Gastroesophageal sphincter (tissue), 4 donors: ENCODE measurements at places on chromosomes 4 and X. TPM values are rescaled to one million over a fixed set of nuclear protein-coding genes. Genes with fewer than 3 reads are reported as not detected.

DNA sequence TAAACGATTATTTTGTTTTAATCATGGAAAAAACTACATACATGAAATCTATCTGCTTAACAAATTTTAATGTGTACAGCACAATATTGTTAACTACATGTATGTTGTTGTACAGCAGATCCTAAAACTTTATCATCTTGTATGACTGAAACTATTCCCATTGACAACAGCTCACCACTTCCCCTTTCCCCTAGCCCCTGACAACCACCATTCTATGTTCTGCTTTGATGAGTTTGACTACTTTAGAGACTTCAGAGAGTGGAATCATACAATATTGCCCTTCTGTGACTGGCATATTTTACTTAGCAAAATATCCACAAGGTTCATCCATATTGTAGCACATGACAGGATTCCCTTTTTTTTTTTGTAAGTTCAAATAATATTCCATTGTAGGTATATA, 185.9 kb downstream of the CFAP299 start:
- no peak for ATAC-seq
- no peaks in the 10 kb centered on the region for H3K4me1 ChIP-seq
- no peak overlapping the region for H3K27ac ChIP-seq
- no peaks in the 10 kb centered on the region for H3K36me3 ChIP-seq
- no peaks in the 10 kb centered on the region for H3K27me3 ChIP-seq

DNA sequence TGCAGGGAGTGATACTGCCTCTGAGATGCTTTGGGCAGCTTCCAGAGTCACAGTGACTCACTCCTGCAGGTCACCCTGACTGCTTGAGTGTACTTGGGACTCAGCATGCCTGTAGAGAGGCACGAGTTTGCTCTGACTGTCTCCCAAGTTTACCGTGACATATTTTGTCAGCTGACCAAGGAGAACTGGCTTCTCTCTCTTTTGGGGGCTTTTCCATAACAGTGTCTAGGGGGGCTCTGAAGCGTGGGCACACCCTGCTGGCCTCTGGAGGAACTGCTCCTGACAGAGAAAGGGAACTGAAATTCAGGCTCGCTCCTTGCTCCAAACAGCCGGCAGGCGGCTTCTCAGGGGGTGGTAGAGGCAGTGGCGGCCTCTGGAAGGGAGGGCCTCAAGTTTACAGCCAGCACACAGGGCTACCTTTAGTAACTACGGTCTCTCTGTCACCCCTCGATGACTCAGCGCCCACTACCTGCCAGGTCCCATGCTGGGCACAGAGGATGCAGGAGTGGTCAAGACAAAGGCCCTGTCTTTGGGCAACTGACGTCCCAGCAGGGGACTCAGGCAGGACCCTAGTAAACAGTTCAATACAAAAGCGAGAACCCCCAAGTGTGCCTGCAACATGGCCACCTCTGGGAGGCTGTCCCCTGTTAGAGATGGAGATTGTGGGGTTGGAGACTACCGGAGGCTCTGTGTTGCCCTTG, 17.8 kb downstream of the ZNF185 start:
- H3K27ac ChIP-seq, result no peak overlapping the region
- no peaks in the 10 kb centered on the region for H3K27me3 ChIP-seq
- ATAC-seq, result no peak

The MMGT1 gene
- 43.9 TPM for total RNA-seq

GRCh38 chrX:149948016-149948415, 9.7 kb upstream of the EOLA2 start:
- H3K27me3 ChIP-seq, result no peaks in the 10 kb centered on the region
- H3K4me3 ChIP-seq, result no peak overlapping the region
- no peak overlapping the region for H3K27ac ChIP-seq
- no peaks in the 10 kb centered on the region for H3K36me3 ChIP-seq

DNA sequence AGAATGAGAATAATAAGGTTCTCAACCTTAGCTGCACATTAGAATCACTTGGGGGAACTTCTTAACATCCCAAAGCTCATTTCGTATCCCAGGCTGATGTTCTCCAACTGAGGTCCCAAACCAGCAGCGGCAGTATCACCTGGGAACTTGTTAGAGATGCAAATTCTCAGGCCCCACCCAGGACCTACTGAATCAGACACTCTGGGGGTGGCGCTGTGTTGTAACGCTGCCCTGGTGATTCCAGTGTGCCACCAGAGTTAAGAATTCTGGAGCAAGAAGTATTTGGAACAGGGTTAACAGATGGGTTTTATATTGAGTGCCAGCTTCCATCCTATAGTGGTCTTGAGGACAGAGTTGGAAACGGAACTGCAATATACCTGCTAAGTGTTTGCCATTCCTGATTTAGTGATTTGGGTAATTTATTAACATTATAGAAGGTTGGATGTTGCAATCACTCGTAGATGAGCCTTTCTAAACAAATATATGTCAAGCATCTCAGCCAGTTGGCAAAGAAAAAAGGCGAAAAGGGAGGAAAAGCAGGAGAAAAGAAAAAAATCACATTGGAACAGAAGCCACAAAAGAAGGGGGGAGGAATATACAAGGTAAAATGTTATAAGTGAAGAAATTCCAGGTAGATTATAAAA, 141.0 kb downstream of the ARX start:
- no peaks in the 10 kb centered on the region for H3K4me1 ChIP-seq
- no peak overlapping the region for H3K4me3 ChIP-seq
- no peaks in the 10 kb centered on the region for H3K27me3 ChIP-seq
- no peaks in the 10 kb centered on the region for H3K36me3 ChIP-seq

The TRIML1 gene
- not detected for total RNA-seq

DNA sequence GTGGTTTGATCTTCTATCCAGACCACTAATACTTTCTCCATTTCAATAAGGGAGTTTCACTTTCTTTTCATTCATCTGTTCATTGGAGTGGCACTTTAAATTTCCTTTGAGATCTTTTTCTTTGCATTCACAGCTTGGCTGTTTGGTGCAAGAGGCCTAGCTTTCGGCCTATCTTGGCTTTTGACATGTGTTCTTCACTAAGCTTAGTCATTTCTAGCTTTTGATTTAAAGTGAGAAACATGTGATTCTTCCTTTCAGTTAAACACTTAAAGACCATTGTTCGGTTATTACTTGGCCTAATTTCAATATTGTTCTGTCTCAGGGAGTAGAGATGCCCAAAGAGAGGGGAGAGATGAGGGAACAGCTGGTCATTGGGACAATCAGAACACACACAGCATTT, 24.3 kb downstream of the CXCL13 start:
- no peaks in the 10 kb centered on the region for H3K27me3 ChIP-seq
- no peak for ATAC-seq
- H3K4me3 ChIP-seq, result no peak overlapping the region
- H3K36me3 ChIP-seq, result no peaks in the 10 kb centered on the region
- no peaks in the 10 kb centered on the region for H3K4me1 ChIP-seq

DNA sequence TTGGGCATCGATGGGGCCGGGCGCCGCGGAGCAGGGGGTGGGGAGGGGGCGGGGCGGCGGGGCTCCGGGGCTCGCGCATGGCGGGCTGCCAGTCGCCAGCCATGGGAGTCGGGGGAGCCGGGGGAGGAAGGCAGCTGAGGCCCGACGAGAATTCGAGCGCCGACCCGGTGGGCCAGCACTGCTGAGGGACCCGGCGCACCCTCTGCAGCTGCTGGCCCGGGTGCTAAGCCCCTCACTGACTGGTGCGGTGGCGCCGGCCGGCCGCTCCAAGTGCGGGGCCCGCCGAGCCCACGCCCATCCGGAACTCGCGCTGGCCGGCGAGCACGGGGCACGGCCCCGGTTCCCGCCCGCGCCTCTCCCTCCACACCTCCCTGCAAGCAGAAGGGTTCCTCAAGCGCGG, 49.4 kb downstream of the GSX2 start:
- no peak overlapping the region for H3K4me3 ChIP-seq
- H3K27me3 ChIP-seq, result peaks cover 24% of the 10 kb centered on the region
- H3K36me3 ChIP-seq, result no peaks in the 10 kb centered on the region
- H3K27ac ChIP-seq, result no peak overlapping the region

GRCh38 chr4:76544725-76545124, 109.7 kb downstream of the SHROOM3 start:
- ATAC-seq, result no peak
- no peaks in the 10 kb centered on the region for H3K27me3 ChIP-seq
- peaks cover 8% of the 10 kb centered on the region for H3K4me1 ChIP-seq
- no peak overlapping the region for H3K27ac ChIP-seq

DNA sequence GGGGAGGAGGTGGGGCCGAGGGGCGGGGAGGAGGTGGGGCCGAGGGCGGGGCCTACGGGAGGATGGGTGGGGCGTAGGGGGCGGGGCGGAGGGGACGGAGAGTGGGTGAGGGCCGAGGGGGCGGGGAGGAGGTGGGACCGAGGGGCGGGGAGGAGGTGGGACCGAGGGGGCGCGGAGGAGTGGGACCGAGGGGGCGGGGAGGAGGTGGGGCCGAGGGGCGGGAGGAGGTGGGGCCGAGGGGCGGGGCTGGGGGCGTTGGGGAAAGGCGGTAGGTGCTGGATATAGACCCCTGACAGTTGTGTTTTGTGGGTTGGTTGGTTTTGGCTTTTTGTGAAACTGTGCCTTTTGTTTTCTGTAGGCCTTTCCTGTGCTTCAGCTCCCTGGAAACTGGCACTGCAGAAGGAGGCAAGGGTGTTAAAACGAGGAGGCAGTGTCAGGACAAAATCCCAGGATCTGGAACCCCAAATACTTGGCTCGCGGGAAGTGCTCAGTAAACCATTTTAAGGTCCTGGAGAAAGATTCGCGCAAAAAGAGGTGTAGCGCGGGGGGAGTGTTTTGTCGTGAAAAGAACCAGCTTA, 580 bp upstream of the MMGT1 start:
- peak overlapping the region; percentile 63 for H3K27ac ChIP-seq
- no peaks in the 10 kb centered on the region for H3K27me3 ChIP-seq
- peaks cover 26% of the 10 kb centered on the region for H3K4me1 ChIP-seq

GRCh38 chrX:44314259-44314734, 29.2 kb downstream of the EFHC2 start:
- H3K4me3 ChIP-seq, result no peak overlapping the region
- ATAC-seq, result peak; percentile 31
- no peaks in the 10 kb centered on the region for H3K36me3 ChIP-seq
- no peak overlapping the region for H3K27ac ChIP-seq
- no peaks in the 10 kb centered on the region for H3K27me3 ChIP-seq
- H3K4me1 ChIP-seq, result no peaks in the 10 kb centered on the region

The PNCK gene
- 14.4 TPM for total RNA-seq

The HSFX2 gene
- total RNA-seq, result not detected

The PRKG2 gene
- total RNA-seq, result 24.9 TPM

The FAM9B gene
- not detected for total RNA-seq

DNA sequence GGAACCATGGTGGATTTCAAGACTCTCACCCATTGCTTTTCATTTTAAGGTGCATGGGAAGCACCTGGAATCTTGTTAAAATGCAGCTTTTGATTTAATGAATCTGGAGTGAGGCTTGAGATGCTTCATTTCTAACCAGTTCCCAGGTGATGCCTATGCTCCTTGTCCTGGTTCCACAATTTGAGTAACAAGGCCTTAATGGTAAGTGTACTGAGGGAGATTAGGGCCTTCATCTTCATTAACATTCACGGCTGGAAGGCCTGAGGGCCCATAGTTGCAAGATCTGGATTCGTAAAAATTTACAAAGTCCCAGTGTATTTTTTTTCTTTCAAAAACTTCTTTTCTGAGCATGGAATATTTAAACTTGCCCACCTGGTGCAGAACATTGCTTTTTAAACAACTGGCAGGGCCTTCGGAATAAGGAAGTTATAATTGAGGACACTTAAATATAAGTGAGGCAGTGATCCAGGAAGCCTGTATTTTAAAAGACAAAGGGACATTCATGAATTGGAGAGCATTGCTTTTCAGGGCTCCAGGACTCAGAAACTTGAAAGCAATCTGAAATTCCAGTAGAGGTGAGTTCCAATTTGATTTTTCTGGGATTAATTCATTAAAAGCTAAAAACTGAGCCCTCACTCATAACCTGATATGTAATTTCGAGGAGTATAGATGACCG, 77.8 kb downstream of the NPNT start:
- no peak overlapping the region for H3K4me3 ChIP-seq
- no peaks in the 10 kb centered on the region for H3K4me1 ChIP-seq
- no peaks in the 10 kb centered on the region for H3K27me3 ChIP-seq

- H3K27ac ChIP-seq, result no peak overlapping the region
- H3K4me1 ChIP-seq, result no peaks in the 10 kb centered on the region
- no peak for ATAC-seq
- H3K27me3 ChIP-seq, result no peaks in the 10 kb centered on the region
- H3K4me3 ChIP-seq, result no peak overlapping the region
- no peaks in the 10 kb centered on the region for H3K36me3 ChIP-seq
Observed at GRCh38 chr4:79831701-79832514, 241.1 kb downstream of the ANTXR2 start.

DNA sequence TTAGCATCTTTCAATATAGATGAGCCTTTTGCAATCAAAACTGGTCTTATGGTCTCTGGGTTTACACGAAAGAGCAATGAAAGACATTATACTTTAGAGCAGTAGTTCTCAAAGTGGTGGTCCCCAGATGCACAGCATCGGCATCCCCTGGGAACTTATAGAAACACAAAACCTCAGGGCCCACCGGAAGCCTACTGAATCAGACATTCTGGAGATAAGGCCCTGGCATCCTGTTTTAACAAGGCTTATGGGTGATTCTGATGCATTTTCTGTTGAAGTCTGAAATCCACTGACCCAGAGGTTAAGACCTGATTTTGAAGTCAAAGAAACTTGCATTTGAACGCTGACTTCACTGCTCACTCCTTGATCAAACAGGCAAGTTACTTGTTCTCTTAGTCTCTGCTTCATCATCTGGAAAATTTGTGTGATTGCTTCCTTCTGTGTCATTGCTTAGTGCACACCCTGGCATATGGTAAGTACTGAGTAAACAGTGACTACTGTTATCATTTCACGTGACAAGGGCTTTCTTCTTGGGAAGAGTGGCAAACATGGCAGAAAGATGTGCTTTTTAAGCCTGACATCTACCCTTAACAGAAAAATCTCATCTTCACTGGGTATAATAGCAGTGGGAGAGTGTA, 14.5 kb downstream of the CHRNA9 start:
- no peaks in the 10 kb centered on the region for H3K36me3 ChIP-seq
- H3K27ac ChIP-seq, result no peak overlapping the region
- no peaks in the 10 kb centered on the region for H3K27me3 ChIP-seq

The F11 gene
- total RNA-seq, result not detected

DNA sequence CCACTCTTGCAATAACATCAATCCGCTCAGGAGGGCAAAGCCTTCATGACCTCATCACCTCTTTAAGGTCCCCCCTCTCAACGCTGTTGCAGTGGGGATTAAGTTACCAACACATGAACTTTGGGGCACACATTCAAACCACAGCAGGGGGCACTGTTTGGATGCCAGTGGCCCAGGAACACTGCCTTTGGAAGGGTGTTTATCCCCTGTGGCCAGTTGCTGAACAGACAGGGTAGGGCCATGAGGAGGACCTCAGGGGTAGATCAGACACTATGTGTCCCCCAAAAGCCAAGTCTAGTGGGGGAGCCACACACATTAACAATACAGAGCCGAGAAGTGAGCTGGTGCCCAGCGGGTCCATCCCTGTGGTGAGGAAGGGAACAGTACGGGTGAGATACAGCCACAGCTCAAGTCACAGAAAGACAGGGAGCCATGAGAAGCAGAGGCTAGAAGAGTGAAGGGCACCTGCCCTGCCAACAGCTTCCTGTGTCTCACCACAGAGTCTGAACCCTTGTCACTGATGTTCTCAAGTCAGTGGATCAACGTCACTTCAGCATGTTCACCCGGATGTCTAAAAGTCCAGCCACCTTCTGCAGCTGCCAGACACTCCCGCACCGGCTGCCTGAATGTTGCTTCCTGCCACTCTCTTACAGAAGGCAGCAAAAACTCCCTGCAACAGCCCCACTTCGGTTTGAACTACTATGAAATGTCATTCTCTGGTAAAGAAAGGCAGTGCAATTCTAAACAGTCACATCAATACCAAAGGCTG, 19.9 kb upstream of the MXD4 start:
- H3K4me3 ChIP-seq, result no peak overlapping the region
- H3K27me3 ChIP-seq, result no peaks in the 10 kb centered on the region
- H3K4me1 ChIP-seq, result no peaks in the 10 kb centered on the region
- H3K36me3 ChIP-seq, result no peaks in the 10 kb centered on the region
- no peak overlapping the region for H3K27ac ChIP-seq
